ENCODE measurements at places on chromosomes 16 and 17.

GRCh38 chr16:67311607-67312488 is 14.7 kb downstream of the KCTD19 start:
- DNase-seq: no peak

- DNase-seq: no peak
Measured at GRCh38 chr17:57485566-57485865, 229.2 kb downstream of the MSI2 start.

DNA sequence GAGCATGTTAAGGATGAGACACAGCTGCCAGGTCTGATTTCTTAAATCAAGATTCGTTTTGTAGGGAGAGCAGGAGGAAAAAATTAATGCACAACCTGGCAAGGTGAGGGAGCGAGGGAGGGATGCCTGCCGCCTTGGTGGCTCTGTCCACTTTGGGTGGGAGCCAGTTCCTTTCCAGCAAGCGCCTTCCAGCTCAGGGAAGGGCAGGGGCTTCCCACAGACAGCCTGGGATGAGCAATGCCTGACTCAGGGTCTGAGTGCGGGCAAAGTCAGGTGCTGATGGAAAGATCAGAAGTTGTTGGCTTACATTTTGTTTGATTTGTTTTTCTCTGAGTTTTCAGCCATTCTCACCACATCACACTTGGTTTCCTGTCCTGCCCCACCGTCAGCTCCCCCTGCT is 220.7 kb downstream of the ENGASE start:
- DNase-seq: no peak

DNA sequence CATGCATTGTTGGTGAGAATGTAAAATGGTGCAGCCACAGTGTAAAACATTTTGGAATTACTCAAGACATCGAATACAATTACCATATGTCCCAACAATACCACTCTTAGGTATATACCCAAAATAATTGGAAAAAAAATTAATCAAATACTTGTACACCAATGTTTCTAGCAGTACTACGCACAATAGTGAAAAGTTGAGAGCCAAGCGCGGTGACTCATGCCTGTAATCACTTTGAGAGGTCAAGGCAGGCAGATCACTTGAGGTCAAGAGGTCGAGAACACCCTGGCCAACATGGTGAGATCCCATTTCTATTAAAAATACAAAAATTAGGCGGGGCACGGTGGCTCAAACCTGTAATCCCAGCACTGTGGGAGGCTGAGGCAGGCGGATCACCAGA is 3.5 kb upstream of the MEIOC start:
- DNase-seq: no peak

GRCh38 chr16:17590711-17591654 is 120.2 kb upstream of the XYLT1 start:
- no peak for DNase-seq

DNA sequence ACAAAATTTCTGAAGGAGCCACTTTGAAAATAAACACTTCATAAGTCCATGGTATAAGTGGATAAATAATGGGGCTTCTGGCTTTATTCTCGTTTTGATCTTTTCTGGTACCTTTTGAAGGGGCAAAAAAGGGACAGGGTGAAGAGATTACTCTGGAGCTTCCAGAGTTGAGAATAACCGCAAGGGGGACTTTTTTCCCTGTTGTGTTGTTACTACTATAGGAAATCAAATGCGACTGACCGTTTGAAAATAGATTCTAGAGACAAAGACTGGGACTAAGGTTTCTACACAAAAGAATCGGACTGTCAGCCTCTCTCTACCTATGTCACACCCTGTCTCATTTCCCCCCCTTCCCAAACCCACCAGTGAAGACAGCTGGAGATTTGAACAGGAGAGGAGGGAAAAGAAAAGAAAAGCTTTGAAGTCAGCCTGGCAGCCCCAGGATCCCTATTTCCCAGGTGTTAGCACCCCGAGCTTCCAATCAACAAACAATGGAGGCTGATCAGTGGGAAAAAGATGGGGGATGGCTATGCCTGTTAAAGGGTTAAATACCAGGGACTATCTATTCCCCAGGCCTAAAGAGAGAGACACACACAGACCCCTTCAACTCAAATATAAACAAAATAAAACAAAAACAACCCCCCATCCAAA is 8.4 kb downstream of the HOXB4 start:
- no peak for DNase-seq

DNA sequence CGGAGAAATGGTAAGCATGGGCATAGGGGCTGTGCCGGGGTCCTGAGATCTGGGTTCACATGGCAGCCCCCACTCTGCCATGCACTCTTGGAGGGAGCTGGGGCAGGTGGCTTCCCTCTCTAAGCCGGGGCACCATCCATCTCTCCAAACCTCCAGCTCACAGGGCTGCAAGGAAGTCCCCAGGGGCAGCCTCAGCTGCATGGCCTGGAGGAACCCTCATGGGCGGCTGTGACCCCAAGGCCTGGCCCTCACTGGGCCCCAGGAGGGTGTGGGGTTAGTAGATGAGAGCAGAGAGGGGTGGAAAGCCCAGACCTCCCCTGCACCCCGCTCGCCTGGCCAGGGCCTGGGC is 2.6 kb downstream of the CTRB2 start:
- DNase-seq: no peak

DNA sequence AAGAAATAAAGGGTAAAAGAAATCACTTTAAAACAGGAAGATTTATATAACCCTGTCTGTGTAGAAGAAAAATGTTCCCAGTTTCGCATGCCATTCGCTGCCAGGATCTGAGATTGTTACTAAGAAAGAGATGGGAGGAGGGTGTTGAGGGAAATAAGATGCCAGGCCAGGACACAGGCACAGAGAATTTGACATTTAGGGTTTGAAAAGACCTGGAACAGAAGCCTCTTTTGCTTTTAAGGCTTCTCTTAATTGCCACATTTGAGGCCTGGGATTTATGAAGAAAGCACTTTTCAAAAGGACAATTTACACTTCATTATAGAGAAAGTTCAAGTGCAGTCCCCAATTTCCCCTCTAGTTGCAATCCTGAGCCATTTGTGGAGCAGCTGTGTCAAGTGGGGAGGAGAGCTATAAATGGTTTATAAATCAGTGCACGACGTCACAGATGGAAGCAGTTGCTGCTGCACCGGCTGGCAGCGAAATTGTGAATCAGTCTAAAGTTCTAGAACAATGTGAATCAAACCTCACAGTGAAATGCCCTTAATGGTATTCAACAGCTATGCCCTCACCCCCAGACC is 26.5 kb upstream of the C16orf87 start:
- peak; percentile 74 for DNase-seq

DNA sequence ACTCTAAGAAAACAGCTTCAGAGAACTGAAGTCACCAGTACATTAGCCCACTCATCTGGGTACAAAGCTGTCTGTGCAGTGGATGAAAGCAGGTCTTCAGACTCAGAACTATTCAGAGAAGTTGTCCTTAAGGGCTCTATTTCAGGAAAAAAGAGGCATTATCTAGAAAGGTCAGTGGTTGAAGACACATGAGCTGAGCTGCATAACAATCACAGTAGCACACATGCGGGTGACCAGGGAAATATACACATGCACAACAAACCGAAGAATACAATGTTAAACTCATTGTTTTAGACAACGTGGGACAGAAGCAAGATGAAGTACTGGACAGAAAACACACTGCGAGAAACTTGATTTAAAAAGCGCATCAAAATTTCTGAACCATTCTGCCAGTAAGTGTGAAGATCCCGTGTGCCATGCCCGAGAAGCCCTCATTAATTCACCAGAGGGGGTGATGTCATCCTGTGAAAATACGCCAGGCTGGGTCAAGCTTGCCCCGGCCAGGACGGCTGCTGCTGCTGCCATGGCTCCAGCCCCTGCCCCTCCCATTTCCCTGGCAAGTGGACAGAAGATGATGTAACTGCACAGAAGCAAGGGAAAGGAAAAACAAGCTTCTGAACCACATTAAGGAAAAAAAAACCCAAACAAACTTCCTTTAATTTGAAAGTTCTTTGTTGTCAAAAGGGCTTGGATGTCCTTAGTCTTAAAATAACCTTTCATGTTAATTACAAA is 10.1 kb downstream of the DYNC1LI2 start:
- DNase-seq: peak; percentile 14

GRCh38 chr17:1949754-1950153 is 75.4 kb downstream of the RTN4RL1 start:
- no peak for DNase-seq

DNA sequence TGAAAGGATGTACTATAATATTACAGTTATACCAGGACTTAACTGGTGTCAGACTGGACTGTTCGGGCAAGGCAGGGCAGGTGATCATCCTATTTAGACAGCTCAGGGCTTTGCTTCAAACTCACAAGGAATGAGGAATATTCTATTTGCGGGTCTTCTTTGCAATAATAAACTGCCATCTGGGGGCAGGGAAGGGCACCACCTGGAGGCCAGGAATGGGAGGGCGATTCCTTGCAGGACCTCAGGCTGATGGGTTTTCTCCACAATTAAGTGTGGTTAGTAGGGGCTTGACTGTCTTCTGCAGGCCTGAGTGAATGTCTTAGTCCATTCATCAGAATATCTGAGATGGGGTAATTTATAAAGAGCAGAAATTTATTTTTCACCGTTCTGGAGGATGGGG is 424.1 kb downstream of the CA10 start:
- DNase-seq: no peak

DNA sequence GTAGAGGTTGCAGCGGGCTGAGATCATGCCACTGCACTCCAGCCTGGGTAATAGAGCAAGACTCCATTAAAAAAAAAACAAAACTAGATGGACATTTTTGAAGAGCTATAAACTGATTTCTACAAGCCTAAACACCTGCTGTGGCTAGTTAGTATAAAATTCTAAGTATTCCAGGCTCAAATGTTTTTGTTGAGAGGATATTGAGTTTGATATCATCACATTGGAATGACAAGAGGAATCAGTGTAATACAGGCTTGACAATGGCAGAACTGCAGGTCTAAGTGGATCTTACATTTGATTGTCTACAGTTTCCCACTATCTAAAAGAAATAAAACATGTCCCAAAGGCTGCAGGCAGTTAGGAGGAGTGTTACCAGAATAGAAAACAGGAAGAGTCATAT is 23.9 kb upstream of the DLX3 start:
- DNase-seq: no peak

- no peak for DNase-seq
Measured at GRCh38 chr17:76643553-76644148, at the start of gene ST6GALNAC1. TSS of gene ST6GALNAC1 (minus strand) at chr17:76643757. CDS start at chr17:76643638, 119 bp downstream.

GRCh38 chr17:72053036-72053435 is 67.8 kb upstream of the SOX9 start:
- DNase-seq: no peak

- no peak for DNase-seq
Measured at GRCh38 chr17:36645422-36645821, 44.0 kb downstream of the MRM1 start.

GRCh38 chr16:86512860-86513470 is 2.6 kb downstream of the FOXF1 start:
- no peak for DNase-seq

GRCh38 chr16:88063211-88063773 is 112.1 kb downstream of the BANP start:
- no peak for DNase-seq

GRCh38 chr16:84931506-84931905 is 79.8 kb downstream of the ZDHHC7 start:
- DNase-seq: no peak

- no peak for DNase-seq
Measured at GRCh38 chr17:50033316-50033715, 22.6 kb upstream of the ITGA3 start.

GRCh38 chr16:69131167-69131838 is 1.1 kb downstream of the CHTF8 start:
- no peak for DNase-seq

DNA sequence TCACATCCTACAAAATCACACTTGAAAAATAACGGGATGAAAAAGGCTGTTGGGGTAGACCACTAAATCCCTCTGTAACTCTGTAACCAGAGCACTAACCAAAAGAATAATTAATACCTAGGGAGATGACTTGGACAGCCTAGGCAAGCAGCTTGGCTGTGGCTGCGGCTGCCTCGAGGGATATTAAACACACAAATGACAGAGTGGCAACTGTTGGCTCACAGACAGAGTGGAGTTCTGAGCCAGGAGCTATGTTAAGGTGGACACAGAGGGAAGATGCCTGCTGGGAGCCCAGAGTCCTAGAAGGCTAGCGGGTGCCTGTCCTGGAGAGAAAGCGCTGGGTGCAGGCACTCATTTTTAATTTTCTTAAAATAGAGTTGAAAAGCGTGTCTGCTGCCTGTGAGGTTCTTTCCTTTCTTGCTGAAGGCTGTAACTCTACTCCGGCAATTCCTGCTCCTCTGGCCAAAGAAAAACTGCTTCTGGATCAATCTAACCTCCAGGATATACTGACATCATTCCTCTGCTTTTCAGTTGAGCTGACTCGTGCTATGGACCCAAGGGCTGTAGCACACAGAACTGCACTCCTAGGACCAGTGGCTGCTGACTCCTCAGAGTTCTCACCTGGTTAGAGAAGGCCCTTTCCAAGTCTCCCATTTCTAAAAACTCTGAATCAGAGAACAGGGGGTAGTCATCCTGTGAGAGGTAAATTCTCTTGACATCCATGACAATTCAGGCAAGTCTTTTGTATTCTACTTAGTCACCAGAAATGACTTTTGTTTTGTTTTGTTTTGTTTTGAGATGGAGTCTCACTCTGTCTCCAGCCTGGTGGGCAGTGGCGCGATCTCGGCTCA is 147.9 kb downstream of the STX8 start:
- no peak for DNase-seq

DNA sequence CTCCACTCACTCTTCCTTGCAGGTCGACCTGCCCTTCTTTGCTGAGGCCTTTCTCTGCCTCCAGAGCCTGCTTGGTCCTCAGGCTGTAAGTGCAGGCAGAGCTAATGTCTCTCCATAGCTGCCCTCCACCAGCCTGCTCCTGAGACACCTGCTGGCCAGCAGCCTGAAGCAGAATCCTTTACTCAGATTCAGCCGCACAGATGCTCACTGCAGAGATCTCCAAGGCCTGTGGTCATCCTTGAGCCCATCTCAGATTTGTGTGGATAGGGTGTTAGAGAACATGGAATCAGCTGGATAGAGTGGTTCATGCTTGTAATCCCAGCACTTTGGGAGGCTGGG is 11.5 kb downstream of the DEXI start:
- peak; percentile 24 for DNase-seq

DNA sequence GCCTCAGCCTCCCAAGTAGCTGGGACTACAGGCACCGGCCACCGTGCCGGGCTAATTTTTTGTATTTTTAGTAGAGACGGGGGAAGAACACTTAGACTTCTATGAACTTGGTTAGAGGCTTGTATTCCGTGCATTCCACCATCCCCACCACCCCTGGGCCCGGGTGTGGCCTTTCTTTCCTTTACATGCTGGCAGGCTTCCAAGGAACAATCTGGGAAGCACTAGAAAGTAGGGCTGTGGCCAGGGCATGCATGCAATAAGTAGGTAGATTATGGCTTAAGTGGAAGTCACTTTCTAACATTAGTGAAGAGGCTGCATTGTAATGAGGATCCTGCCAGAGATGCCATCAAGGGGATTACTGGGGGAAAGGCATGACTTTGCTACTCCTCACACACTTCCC is 171.6 kb downstream of the SHISA6 start:
- DNase-seq: no peak

GRCh38 chr16:57147381-57148221 is 38.2 kb downstream of the PSME3IP1 start:
- DNase-seq: no peak

GRCh38 chr17:27471321-27472269 is 15.3 kb downstream of the KSR1 start:
- no peak for DNase-seq
